ENCODE measurements at places on chromosomes 6 and 20.
A peak's percentile ranks its signal among the peaks of the same experiment; 100 is the strongest.

- DNase-seq = no peak
These were observed 17.5 kb upstream of the DSP start for GRCh38 chr6:7523922-7524321.

DNA sequence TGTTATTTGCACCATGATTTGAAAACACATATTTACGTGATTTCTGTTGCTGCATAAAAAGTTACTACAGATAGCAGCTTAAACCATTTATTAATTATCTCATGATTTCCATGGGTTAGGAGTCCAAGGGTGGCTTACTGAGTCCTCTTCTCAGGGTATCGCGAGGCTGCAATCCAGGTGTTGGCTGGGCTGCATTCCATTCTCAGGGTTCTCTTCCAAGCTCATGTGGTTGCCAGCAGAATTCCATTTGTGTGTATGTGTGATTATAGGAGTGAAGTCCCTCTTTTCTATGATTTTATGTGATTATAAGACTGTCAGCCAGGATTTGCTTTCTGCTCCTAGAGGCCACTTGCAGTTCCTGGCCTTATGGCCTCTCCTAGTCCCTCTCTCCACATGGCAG, 135.1 kb downstream of the FAM83B start:
- no peak for DNase-seq

DNA sequence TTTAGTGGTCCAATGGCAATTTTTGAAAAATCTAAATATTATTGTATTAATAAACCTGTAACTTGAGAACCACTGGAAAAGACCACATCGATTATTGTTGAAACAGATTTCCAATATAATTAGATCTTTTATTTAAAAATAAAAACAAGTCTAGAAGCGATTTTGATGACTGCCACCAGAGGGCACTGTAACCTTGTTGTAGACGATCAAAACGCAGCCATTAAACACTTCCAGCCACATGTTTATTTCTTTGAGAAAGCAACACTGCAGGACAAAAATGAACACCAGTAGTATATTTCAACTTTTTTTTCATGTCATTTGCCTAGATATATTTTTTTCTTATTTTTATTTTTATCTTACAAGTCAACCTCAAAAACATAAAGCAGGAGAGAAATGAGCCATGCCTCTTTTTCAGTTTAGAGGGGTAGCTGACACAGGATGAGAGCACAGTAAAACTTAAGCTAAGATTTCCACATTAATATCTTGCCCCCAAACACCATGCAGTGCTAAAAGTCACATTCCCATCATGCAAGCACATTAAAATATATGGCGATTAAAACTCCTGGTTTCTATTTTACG, 115.4 kb downstream of the OPRM1 start:
- DNase-seq = no peak

- DNase-seq = no peak
These were observed 214.3 kb upstream of the MYLIP start for GRCh38 chr6:15914553-15914952.

DNA sequence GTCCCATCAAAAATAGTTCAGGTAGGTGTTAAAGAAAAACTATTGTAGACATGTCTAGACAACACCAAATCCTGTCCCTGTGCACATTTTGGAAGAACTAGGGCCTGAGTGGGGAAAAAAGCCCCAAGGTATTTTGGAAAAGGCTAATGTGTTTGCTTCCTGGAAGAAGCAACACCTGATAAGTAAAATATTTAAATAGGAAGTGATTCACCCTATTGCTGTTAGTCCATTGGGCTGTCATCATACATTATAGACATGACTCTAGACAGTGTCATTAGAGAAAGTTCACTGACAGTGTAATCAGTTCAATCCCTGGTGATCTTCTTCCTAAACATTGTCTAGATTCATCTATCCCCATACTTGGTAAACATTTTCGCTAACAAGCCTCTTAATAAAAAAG, 465.3 kb downstream of the CBLN4 start:
- no peak for DNase-seq

DNA sequence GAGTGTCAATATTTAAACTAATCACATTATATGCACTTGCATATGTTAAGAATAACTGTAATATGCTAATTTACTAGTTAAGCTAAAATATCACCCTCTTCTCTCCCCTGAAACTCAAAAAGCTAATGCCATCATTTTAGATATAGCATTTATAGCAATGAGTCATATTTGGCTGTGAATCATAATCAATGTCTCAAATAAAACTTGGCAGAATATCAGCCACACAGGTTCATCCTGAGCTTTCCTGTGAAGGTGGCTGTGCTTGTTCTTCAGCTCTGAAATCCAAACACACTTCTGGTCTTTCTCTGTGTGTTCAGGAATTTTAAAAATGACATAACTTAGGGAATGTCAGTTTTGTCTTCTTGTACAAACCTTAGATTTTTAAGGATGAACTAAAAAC, 12.8 kb upstream of the PNRC1 start:
- DNase-seq = no peak

DNA sequence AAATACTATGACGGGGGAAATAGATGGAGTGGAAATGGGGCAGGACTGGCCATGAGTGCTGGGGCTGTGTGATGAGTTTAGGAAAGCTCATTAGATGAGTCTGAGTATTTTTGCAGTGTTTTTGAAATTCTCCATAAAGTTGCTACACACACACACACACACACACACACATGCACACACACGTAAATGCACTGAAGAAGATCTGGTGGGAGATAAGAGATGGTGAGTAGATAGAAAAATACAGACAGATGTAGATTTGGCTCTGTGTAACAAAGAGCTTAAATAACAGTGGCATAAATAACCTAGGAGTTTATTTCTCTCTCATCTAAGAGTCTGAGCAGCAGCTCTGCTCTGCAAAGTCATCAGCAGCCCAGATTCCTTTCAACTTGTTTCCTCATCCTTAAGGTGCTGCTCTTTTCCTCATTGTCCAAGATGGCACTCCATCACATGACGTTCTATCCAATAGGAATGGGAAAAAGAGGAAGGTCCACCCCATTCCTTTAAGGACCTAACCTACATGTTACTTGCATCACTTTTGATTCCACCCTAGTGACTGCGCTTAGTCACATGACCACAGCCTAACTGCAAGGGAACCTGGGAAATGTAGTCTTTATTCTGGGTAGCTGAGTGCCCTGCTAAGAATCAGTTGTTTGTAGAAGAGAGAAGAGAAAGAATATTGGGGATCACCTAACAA, 76.4 kb downstream of the EYA2 start:
- DNase-seq = no peak

- no peak for DNase-seq
These were observed 29.5 kb downstream of the GLP1R start for GRCh38 chr6:39077882-39078594.

- no peak for DNase-seq
These were observed 423.4 kb upstream of the IMPG1 start for GRCh38 chr6:76495909-76496308.

DNA sequence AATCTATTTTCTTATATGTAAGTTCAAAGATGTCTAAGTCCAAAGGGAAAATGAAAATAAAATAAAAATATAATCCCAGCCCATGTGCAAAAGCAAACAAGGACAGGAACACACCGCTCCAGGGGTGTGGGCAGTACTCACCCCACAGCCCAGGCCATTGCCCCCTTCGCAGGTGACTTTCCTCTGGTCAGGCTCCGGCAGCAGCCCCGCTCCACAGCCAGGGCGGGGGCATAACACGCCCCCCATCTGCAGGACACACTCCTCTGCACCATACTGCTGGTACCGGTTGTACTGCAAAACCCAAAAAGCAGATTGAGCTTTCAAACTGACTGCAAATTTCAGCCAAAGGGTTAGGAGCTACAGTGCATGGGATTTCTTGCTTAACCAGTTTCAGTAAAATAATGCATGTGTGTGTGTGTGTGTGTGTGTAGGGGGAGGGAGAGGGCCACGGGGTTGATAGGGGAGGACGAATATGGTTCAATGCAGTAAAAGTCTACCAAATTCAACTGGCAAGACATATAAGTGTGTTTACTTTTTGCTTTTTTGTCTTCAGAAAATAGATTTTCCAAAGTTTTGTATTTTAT, 274.9 kb upstream of the AGPAT4 start:
- no peak for DNase-seq

GRCh38 chr6:144559865-144560593, 274.9 kb downstream of the UTRN start:
- DNase-seq = no peak

DNA sequence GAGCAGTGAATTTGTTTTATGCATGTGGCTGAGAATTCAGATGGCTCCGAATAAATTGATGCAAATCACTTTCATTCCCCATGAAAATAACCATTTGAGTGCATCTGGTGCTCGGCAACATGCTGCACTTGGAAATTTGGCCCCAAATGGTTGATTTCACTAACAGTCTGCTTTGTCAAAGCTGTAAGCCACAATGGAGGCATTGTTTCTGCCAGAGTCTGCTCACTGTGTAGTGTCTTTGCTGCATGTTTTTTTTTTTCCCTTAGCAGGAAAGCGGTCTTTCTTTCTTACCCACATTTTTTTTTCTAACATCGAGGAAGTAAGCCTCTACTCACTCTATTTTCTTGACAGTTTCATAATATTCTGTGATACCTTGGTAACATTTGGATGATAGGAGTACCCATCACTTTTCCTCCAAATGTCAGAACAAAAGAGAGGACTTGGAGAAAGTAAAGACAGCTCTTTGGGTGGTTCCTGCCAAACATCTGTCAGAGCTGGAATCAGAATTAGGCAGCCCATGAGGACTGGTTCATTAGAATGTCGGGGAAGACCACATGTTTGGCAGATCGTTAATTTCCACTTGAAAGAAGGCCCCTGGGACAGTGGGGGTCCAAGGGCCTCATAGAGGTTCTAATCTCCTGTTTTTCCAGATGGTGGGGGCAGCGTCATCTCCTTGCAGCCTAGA, 149.5 kb downstream of the DOK5 start:
- no peak for DNase-seq

- DNase-seq = no peak
These were observed 553.7 kb downstream of the COL12A1 start for GRCh38 chr6:74651948-74652842.

- DNase-seq = no peak
These were observed 58.3 kb downstream of the LY86 start for GRCh38 chr6:6646859-6647258.

DNA sequence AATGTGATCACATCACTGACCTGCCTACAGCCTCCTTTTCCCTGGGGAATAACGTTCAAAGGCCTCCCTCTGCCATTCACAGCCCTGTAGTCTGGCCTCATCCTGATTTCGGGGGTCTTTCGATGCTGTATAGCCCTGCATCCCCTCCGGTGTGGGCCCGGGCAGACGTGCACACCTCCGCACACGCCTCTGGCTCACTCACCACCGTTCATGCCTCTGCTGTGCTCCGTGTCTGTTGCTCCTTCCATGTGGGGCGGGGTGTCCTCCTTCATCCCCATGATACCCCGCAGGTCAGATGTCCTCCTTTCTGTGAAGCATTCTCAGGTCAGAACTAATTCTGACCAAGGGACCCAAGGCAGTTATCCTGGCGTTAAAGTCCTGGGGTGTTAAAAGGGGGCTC, 13.8 kb upstream of the RBM38 start:
- no peak for DNase-seq

GRCh38 chr6:157181649-157182048, 141.7 kb downstream of the TMEM242 start:
- DNase-seq = no peak

- no peak for DNase-seq
These were observed 56.5 kb downstream of the GMDS start for GRCh38 chr6:2188856-2189384.

- DNase-seq = no peak
These were observed 457.8 kb downstream of the QKI start for GRCh38 chr6:163872335-163872734.

DNA sequence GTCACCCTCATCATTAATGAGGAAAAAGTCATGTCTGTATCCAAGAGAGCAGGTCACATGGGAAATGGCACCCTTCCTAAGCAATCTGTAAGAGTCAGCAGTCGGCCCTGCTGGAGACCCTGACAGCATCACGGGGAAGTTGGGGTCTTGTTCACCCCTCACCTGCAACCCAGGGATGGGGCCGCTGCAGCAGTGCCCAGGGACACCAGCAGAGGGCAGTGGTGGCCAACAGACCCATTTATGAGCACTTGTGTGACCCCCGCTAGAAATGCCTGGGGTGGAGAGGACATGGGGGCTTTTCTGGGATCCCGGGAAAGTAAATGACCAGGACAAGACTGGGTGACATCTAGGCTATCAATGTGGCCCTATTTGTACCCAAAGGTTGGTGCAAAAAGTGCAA, 35.9 kb downstream of the ANKRD60 start:
- DNase-seq = peak; percentile 41

GRCh38 chr6:11231108-11231463, 1.4 kb downstream of the NEDD9 start:
- DNase-seq = no peak

- DNase-seq = peak; percentile 47
These were observed 7.2 kb downstream of the PRDM13 start for GRCh38 chr6:99613705-99614429.

GRCh38 chr6:28258877-28259777, at the start of gene NKAPL:
NKAPL (plus strand) TSS chr6:28259297; CDS start chr6:28259372, 75 bp downstream.
- no peak for DNase-seq

DNA sequence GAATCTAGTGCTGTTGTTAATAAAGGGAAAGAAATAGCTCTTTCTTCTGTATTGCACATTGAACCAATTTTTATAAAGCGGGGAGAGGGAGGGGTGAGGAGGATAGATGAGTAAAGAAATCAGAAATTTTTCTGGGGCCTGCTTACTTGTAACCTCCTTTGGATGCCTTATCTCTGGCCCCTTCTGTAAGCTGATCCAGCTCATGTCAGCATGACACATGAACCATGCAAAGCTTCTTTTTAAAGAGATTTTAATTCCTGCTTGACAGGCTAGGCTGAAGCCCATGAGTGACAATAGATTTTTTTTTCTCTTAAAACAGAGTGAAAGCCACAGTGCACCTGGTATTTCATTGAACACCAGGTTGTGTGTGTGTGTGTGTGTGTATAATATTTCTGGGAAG, 325.3 kb downstream of the PRL start:
- DNase-seq = no peak

DNA sequence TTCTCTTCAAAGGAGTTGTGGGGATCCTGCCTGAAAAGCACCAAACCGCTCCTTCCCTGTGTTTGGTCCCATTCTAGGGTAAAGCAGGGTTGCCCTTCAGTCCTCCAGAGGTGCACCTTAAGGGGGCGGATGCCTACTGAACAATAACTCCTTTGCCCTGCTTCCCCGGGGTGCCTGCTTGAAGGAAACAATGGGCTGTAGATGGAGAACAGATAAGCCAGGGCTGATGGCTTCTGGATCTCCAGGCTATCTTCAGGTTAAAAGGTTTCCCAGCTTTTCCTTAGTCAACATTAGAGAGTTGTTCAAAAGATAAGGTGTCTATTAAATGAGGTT, 5.4 kb upstream of the PRDM1 start:
- no peak for DNase-seq

DNA sequence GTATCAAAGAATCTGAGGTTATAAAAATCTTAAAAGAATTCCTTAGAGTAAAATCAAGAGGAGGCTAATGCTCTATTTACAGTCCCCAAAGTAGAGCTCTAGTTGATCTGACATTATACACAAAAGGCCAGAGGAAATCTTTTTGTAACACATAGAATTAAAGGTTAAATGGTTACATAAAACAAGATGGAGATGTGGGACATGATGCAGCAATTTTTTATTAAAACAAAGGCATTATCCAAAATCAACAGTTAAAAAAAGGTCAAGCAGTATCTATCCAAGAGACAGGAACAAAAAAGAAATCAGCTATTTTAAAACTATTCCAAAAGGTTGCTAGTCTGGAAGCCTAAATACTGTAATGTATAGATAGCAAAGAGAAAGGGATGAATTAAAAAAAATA, 20.4 kb downstream of the ELOVL5 start:
- DNase-seq = no peak

GRCh38 chr6:14975471-14975817, 270.4 kb upstream of the JARID2 start:
- DNase-seq = no peak
